ENCODE measurements at places on chromosomes 3 and 15.

DNA sequence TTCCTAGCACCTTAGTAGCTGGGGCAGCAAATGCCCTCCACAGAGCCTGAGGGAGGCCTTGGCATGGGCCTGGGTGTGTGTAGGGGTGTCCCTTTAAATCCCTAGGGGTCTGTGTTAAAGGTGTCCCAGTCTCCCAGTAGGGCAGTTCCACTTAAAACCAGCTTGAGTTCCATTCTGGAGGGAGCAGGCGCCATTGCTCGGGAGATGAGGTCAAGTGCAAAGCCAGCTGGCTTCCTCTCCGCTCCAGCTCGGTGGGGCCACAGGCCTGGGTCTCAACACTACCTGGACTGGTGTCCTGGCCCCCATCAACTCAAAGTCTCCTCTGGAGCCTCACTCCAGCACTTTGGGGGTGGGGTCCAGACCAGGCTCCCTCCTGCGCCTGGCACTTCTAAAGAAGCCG lies 25.2 kb downstream of the FEM1B start:
- DNase-seq, result no peak

GRCh38 chr3:63430875-63431274 lies 152.8 kb downstream of the SYNPR start:
- no peak for DNase-seq

DNA sequence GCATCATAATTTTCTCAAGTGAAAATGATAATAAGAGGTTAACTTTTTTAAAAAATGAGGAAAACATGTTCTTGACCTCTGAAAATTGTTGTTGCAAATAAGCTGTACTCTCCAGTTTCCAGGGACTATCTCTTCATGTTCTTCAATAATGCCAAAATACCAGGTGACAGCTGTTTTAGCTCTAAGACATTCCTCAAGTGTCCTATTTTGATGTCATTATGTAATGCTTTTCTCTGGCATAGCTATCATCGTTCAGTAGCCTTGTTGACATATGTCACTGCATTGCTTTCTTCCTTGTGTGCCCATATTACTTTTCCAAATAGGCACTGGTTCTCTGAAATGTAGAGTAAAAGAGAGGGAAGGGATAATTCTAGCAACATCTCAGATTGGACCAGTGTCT lies 5.7 kb upstream of the FILIP1L start:
- DNase-seq, result no peak

- no peak for DNase-seq
Observed at GRCh38 chr3:58356054-58356453, 23.4 kb downstream of the PXK start.

GRCh38 chr15:50108461-50108860 lies 10.6 kb downstream of the ATP8B4 start:
- no peak for DNase-seq

DNA sequence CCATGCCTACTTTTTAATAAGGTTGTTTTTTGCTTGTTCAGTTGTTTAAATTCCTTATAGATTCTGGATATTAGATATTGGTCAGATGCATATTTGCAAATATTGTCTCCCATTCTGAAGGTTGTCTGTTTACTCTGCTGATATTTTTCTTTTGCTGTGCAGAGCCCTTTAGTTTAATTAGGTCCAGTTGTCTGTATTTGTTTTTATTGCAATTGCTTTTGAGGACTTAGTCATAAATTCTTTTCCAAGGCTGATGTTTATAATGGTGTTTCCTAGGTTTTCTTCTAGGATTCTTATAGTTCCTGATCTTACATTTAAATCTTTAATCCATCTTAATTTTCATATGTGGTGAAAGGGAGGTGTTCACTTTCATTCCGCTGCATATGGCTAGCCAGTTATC lies 77.4 kb downstream of the PTPRG start:
- DNase-seq, result no peak

- no peak for DNase-seq
Observed at GRCh38 chr3:178901204-178901603, 170.4 kb downstream of the ZMAT3 start.

GRCh38 chr15:42131826-42132806 lies 24.3 kb downstream of the PLA2G4F start:
- DNase-seq, result no peak

All from stimulated activated CD4-positive, alpha-beta T cell treated with anti-CD3 and anti-CD28 coated beads, Interleukin-4, amount 100 ng/mL, for 1 hour (primary cell).